ENCODE measurements at places on chromosomes 7 and 10.

- no peak for DNase-seq
Measured at GRCh38 chr7:80476035-80476434, 35.8 kb downstream of the GNAT3 start.

GRCh38 chr10:132187430-132188138, 836 bp downstream of the DPYSL4 start:
- no peak for DNase-seq

DNA sequence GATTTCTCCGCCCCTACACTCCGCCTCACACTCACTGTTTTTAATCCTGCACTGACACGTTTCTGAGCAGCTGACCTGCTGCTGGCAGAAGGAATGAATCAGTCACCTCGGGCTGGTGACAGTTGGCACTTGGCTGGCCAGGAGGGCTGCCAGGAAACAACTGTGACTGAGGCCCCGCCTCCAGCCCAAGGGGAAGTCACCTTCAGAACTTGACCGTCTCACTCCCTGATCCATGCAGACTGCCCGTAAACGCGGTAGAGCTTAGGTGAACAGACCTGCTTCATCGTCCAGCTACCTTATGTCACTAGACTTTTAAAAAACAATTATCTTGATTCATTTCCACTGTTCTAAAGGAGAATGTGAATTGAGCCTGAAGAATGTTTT, 107.5 kb downstream of the DOCK1 start:
- DNase-seq: no peak

GRCh38 chr10:110500515-110500905, 2.8 kb downstream of the DUSP5 start:
- DNase-seq: no peak

DNA sequence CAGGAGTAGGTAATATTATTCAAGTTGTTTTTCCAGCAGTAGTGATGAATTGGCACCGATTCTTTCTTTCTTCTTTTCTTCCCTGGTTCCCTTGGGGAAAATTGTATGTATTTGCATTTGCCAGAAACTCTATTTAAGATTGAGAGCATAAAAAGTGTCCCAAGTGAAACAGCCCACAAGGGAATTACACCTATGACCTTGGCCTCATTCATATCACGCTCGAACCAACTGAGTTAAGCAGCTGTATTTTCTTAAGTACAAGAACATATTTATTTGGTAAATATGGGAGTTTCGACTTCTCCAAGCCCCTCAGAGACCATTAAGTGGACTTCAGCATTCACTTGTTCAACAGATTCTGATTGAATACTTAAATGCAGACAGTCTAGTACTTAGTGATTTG, 54.1 kb upstream of the MET start:
- DNase-seq: no peak

DNA sequence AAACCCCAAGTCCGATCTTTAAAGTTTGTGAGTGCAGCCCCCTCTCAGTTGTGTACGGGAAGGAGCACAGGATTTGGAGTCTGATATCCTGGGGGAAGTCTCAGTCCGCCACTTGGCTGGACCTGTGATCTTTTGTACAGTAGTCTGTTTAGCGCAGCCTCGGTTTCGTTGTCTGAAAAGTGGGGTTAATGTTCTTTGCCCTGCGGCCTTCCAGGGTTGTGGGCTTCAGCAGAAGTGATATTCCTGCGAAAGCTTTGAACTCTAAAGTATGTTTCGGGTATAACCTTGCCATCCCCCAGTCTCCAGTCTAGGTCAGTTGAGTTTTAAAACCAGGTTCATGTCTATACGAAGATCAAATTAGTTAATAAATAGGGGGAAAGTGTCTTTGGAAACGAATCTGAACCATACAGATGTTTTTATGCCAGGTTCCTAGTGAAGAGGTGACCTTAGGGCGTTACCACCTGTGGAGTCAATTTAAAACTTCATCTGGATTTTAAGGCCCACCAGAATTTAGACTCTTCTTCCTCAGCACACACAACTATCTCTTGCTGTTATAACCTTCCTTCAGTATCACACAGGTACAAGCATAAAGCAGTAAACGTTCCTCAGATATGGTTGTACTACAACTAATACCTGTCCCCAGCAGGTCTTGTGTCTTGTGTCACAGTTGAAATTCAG, 904 bp downstream of the R3HCC1L start:
- DNase-seq: no peak

DNA sequence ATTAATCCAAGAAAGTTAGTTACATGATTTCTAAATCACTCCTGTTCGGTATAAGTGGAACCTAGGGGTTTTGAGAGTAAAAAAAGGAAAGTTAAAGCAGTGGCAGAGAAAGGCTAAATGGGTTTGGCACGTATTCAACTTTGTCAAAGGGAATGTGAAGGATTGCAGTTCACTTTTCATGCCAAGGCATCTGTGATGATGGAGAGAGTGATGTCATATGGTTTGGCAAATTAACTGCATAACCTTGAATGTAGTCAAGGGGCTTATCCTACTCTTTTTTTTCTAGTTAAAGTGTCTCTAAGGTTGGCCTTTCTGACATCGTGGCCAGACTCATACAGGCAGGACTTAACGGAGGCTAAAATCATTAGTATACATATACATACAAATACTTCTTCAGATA, 277.8 kb downstream of the EXOC4 start:
- no peak for DNase-seq

GRCh38 chr10:71253981-71254818, 41.8 kb downstream of the UNC5B start:
- no peak for DNase-seq

DNA sequence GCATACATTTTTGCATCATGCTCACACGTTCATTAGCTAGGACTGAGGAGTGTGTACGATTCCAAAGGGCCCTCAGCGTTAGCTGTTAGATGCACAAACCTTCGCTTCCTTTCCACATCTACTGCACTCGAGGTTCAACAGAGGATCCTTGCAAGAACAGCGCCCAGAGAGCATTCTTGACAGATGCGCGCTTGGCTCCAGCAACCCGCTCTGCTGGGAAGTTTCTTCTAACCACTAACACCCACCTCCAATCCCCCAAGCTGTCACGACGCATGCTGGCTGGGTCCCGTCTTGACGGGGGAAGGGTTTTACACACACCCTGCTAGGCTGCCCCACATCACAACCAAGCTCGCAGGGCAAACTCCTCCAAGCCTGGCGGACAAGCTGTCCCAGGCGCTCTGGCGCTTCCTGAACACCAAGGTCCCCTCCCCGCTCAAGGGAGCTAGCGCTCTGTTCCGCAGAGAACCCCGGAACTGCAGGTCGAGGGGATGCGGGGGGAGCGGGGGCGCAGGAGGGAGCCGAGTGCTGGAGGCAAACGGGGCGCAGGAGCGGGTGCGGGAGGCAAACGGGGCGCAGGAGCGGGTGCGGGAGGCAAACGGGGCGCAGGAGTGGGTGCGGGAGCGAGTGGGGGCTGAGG, 653 bp upstream of the ADRB1 start:
- DNase-seq: no peak

DNA sequence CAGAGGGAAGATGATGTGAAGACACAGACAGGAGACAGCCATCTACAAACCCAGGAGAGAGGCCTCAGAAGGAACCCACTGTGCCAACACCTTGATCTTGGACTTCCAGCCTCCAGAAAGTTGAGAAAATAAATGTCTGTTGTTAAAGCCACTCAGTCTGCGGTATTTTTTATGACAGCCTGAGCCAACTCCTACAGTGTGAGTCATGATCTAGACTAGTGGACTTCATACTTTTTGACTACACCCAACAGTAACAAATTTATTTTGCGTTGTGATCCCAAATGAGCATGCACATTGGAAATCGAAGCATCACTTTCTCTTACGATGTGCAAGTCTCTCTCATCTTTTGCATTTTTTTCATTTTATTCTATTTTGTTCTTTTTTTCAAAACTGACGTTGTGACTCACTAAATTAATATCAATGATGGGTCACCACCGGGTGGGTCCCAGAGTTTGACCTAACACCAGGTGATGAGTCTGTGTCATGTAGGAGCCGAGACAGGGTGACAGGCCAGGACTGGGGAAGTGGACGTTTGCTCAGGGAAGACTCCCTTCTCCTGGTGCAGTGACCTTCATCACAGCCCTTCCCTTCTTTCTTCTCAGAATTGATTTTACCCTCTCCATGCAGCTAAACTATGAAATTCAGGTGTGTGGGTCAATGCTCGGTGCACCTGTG, 28.9 kb downstream of the PHYH start:
- no peak for DNase-seq

- no peak for DNase-seq
Measured at GRCh38 chr7:146067880-146068279, 48.7 kb upstream of the CNTNAP2 start.

DNA sequence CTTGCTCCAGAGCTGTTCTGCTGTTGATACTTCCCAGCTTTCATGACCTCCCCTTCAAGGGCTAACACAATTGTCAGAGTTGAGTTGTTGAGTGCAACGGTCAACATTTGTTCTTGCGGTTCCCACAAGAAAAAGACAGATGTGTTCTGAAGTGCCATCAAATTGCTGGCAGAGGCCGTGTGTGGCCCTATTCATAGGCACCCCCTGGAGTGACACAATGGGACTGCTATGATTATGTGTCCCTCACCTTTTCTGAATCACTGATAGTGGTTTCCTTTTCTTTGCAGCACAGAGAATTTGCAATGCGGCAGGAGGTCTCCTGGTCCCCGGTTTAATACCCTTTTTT, 5.8 kb upstream of the IGFBP1 start:
- DNase-seq: no peak

DNA sequence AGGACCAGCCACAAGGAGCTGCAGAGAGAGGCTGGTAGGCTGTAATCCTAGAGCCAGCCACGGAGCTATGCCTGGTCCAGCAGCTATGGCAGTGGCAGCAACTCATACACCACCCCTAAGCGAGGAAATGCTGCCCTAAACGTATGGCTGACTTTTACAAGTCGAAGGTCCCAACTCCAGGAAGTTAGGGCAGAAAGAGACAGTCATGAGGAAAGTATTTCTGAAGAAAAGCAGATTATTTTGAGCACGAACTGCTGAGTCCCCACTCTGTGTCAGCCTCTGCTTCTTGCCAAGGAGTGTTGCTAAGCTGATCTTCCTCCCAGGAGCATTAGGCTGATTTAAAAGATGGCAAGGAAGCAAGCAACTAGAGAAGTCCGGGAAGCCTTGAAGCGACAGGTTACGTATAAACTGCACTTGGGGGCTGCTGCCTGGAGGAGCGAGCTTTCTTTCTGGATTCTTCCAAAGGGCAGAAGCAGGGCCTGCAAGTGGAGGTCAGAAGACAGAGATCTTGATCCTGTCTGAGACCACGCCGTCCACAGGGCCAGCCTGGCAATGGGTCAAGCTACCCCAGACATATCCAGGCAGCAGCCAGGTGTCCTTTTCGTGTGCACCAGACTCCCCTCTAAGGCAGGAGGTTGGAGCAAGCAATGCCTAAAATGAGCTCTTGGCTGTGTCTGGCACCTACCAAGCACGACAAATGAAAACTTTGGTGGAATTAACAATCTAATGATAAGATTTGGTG, 39.4 kb downstream of the PLXNA4 start:
- no peak for DNase-seq

DNA sequence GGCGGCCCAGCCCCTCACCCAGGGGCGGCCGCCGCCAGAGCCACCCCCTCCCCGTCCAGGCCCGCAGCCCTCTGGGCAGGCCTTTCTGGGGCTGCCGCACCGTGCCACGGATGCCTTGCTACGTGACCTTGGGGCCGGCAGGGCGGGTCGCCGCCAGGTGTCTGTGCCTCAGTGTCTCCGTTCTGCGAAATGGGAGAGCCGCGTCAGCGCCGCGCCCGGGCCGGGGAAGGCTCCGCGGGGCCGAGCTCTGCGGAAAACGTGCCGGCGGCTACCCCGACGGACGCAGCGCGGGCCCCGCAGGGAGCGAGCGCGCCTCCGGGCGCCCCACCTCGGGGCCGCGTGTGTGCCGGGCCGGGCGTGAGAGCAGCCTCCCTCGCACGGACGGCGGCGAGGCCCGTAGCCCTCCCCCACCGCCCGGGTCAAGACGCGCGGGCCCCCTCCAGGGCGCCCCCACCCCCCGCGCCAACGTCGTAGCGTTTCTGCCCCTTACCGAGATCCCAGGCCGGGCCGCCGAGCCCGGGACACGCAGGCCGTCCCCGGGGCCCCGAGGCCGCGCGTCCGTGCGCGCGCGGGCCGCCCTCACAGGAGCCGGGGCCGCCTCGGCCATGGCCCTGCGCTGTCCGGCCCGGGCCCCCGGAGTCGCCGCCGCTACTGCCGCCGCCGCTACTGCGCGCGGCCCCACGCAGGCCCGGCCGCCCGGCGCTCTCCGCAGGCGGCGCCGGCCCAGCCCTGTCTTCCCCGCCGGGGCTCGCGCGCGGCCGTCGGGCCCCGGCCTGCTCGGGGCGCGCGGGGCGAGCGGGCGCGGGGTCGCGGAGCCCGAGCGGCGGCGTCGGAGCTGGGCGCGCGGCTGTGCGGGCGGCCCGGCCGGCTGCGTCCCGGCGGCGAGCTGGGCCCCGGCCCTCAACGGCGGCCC, 1.1 kb downstream of the ZNF777 start:
- no peak for DNase-seq

DNA sequence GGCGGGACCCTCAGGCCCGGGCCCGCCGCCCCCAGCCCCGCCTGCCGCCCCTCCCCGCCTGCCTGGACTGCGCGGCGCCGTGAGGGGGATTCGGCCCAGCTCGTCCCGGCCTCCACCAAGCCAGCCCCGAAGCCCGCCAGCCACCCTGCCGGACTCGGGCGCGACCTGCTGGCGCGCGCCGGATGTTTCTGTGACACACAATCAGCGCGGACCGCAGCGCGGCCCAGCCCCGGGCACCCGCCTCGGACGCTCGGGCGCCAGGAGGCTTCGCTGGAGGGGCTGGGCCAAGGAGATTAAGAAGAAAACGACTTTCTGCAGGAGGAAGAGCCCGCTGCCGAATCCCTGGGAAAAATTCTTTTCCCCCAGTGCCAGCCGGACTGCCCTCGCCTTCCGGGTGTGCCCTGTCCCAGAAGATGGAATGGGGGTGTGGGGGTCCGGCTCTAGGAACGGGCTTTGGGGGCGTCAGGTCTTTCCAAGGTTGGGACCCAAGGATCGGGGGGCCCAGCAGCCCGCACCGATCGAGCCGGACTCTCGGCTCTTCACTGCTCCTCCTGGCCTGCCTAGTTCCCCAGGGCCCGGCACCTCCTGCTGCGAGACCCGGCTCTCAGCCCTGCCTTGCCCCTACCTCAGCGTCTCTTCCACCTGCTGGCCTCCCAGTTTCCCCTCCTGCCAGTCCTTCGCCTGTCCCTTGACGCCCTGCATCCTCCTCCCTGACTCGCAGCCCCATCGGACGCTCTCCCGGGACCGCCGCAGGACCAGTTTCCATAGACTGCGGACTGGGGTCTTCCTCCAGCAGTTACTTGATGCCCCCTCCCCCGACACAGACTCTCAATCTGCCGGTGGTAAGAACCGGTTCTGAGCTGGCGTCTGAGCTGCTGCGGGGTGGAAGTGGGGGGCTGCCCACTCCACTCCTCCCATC, 82.7 kb downstream of the PAX2 start:
- DNase-seq: no peak
